ENCODE measurements at places on chromosomes 4 and X.

DNA sequence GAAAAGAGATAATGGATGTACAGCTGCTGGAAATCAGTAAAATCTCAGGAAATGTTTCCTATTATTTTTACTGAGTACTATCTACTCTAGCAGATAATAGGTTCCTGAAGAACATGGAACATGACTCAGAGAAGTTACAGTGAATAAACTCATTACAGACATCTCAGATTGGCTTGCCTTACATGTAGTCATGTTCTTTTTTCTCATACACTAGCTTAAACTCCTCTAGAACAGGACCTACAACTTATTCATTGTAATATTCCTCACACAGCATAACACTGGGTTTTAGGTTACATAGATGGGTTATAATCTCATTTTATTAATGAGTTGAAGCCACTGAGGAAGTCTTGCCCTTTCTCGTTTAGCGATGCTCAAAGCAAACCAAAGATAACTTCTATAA is 86.9 kb upstream of the BMP2K start:
- no peak for DNase-seq

DNA sequence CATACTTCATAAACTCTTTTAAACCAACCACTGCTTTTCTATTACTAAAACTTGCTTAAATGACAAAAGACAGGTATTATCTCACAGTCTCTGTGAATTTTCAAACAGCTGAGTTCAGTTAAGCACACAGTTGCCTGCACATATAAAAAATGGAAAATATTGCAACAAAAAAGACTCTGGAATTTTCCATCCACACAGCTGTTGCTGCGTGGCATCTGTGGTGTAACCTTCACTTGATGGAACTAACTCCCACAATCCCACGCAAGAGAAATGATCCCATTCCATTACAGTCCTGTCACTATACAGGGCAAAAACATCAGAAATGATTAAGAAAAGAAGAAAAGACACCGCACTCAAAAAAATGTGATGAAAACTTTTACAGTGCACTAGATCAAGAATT is 149.8 kb upstream of the TBL1X start:
- no peak for DNase-seq

GRCh38 chrX:65871671-65872311 is 168.1 kb downstream of the VSIG4 start:
- DNase-seq = no peak

GRCh38 chrX:2188330-2188792 is 312.4 kb downstream of the DHRSX start:
- no peak for DNase-seq

DNA sequence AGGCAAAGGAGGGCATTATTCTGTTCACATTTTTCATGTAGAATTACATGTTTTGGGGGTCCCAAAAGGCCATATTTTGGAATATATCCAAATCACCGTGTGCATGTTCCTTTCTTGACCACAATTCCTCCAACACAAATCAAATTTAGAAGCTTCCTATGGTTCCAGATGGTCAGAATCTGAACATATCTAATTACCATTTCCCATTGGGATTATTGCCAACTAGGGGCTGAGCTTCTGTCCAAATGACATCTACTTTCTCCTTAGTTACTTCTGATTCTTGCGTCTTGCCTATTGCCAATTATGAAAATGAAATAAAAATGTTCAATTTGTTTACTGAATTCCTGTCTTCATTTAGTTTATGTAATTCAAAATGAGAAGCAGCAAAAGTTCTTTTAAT is 163.7 kb downstream of the CPE start:
- no peak for DNase-seq

DNA sequence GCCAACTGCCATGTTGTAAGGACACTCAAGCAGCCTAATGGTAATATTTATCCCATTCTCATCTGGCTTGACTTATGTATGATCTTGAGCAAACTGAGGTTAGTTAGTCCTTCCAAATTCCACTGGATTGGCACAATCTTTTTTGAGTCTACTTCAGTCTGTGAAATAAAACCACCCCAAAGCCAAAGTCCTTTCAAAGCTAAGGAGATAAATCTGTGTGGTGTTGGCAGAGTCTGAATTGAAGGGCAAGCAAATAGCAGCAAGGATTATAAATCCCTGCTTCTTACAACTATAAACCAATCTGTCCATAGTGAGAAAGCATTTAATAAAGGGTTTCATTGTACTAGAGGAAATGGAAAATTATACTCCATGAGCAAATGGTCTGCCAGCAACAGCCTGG is 233.9 kb upstream of the GLRA2 start:
- no peak for DNase-seq

GRCh38 chrX:9757366-9757765 is 8.3 kb downstream of the GPR143 start:
- DNase-seq = no peak

GRCh38 chrX:135522878-135523693 is 2.6 kb downstream of the INTS6L start:
- no peak for DNase-seq

DNA sequence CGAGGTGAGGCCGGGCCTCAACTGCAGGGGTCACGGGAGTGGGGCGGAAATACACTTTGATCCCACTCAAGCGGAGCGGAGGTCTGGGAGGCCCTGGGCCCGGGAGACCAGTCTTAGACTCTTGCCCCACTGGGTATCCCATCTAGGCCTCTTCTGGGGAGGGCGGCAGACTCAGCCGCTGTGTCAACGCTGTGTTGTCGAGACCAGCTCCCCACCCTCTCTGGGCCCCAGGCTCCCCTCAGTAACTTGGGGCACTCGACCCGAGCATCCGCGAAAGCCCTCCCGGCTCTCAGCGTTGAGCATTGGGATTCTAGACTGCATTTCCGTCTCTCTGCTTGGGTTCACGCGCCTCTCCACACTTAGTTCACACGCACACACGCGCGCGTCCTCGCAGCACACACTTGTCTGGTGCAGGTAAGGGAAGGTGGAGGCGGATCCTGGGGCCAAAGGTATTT is 1.7 kb downstream of the NKX3-2 start:
- DNase-seq = no peak

GRCh38 chrX:136227948-136228838 is 23.0 kb downstream of the MAP7D3 start:
- DNase-seq = no peak

- no peak for DNase-seq
Observed at GRCh38 chrX:44157858-44158257, 184.7 kb upstream of the NDP start.

DNA sequence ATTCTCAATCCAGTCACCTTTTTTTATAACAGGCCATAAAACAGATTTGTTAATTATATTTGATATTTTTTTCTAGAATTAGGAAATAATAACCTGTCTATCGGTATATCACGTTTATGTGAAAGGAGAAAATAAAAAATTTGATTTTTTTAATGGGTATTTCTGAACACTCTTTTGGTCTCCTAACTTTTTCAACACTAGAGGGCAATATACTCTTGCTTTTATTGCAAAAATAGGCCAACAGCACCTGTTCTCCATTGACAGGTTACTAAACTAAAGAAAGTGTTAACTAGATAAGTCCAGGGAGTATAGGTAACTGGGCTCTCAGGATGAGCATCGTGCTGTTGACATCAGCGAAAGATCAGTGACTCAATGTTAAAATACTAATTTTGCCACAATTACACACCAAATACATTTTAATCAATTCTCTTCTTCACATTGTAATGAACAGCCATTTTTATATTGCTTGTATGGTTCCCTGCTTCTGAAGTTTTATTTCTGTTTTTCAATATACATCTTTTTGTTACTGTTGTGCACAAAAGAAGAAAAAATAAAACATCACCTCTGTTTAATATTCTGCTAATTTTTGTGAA is 22.8 kb downstream of the NDST4 start:
- DNase-seq = peak; percentile 3

- no peak for DNase-seq
Observed at GRCh38 chr4:71772592-71772991, 11.3 kb downstream of the GC start.

GRCh38 chr4:56767567-56767966 is 53.9 kb downstream of the SPINK2 start:
- no peak for DNase-seq

- DNase-seq = no peak
Observed at GRCh38 chr4:147828331-147828905, 96.5 kb downstream of the ARHGAP10 start.

DNA sequence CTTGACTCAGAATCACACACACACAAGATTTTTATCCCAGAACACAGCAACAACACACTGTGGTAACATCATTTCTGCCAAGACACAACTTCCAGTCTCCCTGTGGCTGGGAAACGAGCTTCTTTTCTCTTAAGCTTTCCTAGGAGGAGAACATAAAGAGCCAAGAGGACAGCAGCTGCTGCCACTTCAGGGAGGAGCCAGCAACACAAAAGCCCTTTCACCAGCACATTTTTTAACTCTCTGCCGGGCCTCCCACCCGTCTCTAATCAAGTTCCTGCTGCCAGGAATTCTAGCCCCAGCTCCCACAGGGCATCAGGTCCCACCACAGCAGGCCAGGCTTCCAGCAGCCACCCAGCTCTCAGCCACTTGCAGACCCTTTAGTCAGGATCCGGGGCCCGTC is 22.4 kb downstream of the FAT1 start:
- DNase-seq = no peak

DNA sequence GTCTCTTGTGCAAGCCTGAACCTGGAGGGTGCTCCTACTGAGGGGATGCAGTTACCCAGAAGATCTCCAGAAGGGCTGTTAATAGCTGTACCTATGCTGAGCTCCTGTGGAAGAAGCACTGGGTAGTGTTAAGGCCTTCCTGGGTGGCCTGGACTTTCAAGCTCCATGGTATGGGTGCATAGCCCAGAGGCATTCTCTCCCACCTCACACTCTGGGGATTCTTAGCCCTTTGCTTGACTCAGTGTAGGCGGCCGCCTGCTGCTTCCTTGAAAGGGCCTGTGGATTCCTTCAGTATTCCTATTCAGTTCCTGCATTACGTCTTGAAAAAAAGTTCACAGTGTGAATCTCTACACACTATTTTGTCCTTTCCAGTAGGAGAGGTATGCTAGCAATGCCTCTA is 235.7 kb upstream of the MAGEB16 start:
- no peak for DNase-seq

GRCh38 chr4:4655901-4656300 is 114.1 kb upstream of the STX18 start:
- no peak for DNase-seq

Measured in NCI-H510A (cell line).